ENCODE measurements at places on chromosomes 5 and 9.

DNA sequence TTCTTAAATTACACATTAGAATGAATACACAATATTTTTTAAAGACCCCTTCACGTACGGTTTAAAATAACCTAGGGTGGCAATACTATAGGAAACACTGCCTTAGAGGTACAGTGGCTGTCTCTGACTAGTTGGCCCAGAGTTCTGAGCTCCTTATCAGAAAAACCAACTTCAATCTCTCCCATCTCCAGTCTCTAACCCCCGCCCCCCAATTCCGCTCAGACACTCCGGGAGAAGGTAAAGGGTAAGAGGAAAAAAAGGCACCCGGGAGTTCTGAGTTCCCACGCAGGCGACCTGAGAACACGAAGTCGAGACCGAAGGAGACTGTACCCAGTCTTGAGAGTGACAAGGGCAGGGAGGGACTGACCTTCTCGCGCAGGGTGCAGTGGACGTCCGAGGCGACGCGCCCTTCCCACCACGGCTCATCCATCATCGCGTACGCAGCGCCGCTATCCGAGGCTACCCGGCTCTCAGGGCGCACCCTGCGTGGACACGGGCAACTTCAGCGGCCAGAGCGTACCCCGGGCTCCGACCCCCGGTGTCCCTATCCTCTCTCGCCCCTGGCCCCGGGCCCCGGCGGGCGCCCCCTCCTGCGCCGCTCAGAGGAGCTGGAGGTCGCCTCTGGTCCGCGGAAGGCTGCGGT, 752 bp downstream of the CCNJL start:
- no peak for DNase-seq

GRCh38 chr5:54457094-54457862, 1.8 kb downstream of the HSPB3 start:
- DNase-seq: peak; percentile 42

DNA sequence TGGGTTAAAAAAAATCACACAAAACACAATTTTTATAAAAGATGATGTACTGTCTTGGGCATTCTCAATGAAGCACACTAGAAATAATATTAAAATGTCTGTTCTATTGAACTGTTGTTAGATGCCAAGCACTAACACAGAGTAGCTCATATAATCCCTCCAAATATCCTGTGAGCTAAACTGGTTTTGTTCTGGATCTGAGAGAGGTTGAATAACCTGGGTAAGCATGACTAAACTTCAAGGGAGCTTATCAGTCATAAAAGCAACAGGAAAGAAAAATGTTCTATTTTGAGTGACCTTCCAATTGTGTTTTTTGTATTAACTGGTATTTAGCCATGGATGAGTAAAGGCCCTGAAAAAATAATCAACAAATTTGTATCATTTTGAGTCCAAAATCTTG, 175.3 kb downstream of the SMC2 start:
- DNase-seq: peak; percentile 15

GRCh38 chr5:106195679-106196474, 1474.9 kb downstream of the EFNA5 start:
- DNase-seq: no peak

GRCh38 chr9:131149688-131150053, 24.3 kb downstream of the NUP214 start:
- DNase-seq: no peak

Data from foreskin keratinocyte (primary cell).